Colonic mucosa (tissue), 4 donors: ENCODE measurements at places on chromosomes 5 and 9. TPM values are rescaled to one million over a fixed set of nuclear protein-coding genes. Genes with fewer than 3 reads are reported as not detected.

NDUFAF2 gene
- total RNA-seq = 20.9 TPM

ZBED3 gene
- 10.2 TPM for total RNA-seq

- no peak for DNase-seq
These were observed 5.1 kb downstream of the NFIB start for GRCh38 chr9:14308853-14309145.

DNA sequence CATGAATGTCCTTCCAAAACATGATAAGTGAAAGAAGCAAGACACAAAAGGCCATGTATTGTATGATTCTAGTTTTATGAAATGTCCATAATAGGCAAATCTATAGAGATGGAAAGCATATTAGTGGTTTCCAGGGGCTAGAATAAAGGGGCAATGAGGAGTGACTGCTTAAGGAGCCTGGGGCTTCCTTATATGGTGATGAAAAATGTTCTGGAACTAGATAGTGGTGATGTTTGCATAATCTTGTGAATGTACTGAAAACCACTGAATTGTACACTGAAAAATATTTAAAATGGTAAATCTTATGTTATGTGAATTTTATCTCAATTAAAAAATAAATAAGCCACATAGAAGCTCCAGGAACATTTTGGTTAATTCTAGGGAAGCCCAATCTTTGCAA lies 144.4 kb upstream of the ANKRD55 start:
- DNase-seq = no peak

- no peak for DNase-seq
These were observed 47.4 kb upstream of the GLDC start for GRCh38 chr9:6692881-6693361.
